ENCODE measurements at places on chromosomes 7 and 10.

- no peak for DNase-seq
Observed at GRCh38 chr10:87101996-87102395, 7.0 kb downstream of the SHLD2 start.

GRCh38 chr7:16999541-17000267, 117.9 kb upstream of the AGR3 start:
- DNase-seq: no peak

DNA sequence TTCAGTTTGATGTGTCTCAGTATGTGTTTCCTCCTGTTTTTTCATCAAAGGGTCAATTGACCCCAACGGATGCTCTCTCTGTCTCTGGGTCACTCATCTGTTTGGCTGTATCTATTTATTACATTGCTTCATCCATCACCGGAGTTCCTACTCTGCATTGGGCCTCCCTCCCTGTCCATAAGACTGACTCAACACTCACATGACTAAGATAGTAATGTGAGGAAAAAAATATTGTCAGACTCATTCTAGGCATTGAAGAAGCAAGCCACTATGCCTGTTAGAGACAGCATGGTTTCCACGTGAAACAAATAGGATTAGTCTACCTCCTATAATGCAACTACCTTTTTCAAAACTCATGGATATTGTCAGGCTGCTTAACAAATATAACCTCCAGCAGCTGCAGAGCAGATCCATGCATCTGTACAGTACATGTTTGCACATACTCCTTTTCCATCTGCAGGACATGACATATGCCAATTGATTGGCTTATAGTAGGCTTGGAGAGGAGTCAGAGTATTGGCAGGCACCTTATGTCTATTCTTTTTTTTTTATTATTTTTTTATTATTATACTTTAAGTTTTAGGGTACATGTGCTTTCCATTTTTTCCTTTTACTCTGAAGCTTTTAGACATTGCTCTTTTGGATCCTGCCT, 275.2 kb downstream of the LRRTM3 start:
- DNase-seq: no peak

GRCh38 chr7:49791088-49791741, 17.8 kb downstream of the VWC2 start:
- no peak for DNase-seq

GRCh38 chr7:16652240-16652583, 6.2 kb downstream of the BZW2 start:
- no peak for DNase-seq

- DNase-seq: no peak
Observed at GRCh38 chr10:84605802-84606201, 277.4 kb downstream of the CCSER2 start.

DNA sequence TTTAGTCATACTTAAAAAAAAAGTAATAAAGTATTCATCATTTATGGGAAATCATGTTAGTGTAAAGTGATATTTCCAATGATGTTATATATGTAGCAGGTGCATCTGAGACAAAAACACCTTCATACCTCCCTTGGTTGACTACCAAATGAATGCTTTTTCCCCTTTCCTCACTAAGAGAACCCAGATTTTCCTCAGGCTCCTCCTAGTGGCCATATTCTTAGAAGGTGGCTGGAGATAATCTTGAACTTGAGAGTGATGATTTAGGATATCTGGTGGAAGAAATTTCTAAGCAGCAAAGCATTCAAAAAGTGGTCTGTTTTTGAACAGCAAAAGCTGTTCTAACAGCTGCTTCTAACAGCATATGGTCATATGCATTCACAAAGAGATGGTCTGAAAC, 16.8 kb upstream of the DNAH11 start:
- DNase-seq: no peak

DNA sequence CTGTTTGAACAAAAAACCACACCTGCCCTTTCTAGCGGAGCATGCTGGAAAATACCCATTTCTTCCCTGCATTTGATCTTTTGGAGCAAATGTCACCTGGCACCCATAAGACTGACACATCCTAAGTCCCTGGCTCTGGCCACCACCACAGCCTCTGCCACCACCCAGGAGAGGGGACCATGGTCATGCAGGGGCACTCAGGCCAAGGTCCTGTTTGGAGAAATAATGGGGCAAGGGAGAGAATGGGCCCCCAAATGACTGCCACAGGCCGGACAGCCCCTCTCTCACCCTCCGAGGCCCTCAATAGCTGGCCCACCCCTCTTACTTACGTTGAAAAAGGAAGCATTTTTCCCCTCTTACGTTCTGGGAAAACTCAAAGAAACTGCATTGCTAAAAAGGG, 35.4 kb downstream of the RGS10 start:
- no peak for DNase-seq

- DNase-seq: no peak
Observed at GRCh38 chr7:2093215-2093842, 139.4 kb downstream of the MAD1L1 start.

Data from ascending aorta (tissue), 2 donors.